Stimulated activated CD4-positive, alpha-beta T cell treated with anti-CD3 and anti-CD28 coated beads, Interleukin-4, amount 100 ng/mL, for 1 hour (primary cell): ENCODE measurements at places on chromosomes 13 and 19.

- DNase-seq = no peak
These were observed 27.2 kb upstream of the CCNP start for GRCh38 chr19:40253611-40254092.

DNA sequence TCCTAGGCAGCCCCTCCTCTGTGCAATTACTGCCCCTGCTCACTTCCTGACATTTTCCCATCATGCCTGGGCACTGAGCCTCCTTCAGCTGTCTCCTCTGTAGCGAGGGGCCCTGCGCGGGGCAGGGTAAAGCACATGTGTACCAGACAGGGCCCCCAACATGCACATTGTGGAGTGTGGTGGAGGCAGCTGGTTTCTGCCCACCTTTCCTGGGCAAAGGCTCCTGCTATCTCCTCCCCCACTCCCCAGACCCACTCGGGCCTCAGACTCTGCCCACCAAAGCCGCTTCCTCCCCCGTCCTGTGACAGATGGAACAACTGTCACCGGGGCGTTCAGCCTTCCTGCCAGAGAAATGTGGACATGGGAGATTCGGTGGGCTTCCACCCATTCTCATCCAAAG, 2.9 kb upstream of the KPTN start:
- no peak for DNase-seq

DNA sequence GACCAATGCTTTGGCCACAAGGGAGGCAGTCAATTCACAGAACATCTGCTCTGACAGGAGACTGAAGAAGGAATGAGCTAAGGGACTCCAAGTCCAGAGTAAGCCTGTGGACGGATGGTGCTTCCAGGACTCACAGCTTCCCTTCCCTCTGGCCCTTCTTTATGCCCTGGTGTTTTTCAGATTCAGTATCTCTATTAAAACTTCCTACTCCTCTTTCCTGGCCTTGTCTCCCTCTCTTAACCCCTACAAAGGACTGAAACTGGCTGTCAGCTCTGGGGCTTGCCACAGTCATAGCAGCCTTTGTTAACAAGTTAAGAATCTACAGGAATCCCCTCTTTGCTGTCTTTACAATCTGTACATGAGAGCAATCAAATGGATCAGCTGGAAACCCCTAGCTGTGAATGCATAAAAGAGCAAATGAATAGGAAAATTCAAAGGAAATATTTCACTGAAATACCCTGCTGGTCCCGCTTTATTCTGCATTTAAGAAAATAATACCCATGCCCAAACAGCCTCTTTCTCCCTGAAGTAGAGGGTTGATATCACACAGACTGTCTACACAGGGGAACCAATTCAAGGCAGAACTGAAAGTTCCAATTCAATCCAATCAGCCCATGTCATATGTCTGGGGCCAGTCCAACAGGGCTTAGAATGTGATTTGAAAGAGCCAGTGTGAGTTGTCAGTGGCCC, 192.3 kb downstream of the MZT1 start:
- no peak for DNase-seq

DNA sequence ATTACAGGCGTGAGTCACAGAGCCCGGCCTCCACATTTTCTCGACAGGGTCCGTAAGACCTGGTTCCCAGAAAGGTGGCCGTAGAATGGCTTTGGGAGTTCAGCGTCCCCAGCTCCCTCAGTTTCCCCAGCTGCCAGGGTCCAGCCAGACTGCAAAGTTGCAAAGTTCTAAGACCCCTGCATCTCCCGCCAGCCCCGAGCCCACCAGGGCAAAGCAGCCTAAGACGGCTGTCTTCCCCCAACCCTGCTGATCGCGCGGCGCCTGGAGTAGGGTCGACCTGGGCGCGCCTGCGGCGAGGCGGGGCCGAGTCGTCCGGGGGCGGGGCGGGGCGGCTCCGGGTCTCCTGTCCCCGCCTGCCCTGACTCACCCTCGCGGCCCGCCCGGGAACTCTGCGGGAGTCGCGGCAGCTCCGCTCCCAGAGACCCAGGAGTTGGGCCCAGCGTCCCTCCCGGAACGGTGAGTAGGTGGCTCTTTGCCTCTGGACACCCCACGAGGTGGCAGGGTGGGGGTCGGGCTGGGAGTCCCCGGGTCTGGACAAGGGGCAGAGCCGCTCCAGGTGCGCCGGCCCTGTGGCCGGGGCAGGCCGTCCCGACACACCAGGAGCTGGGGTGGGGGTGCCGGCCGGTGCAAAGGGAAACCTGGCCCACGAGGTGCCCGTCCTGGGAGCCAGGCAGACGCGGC, at the start of gene LRRC8E:
TSS of gene LRRC8E (plus strand) at position 366 of the 681 bp plus-strand sequence. CDS start 7,094 bp downstream, outside the sequence.
- peak; percentile 62 for DNase-seq

- no peak for DNase-seq
These were observed 98.7 kb upstream of the KL start for GRCh38 chr13:32917504-32917903.
